ENCODE measurements at places on chromosomes 6 and 20.

DNA sequence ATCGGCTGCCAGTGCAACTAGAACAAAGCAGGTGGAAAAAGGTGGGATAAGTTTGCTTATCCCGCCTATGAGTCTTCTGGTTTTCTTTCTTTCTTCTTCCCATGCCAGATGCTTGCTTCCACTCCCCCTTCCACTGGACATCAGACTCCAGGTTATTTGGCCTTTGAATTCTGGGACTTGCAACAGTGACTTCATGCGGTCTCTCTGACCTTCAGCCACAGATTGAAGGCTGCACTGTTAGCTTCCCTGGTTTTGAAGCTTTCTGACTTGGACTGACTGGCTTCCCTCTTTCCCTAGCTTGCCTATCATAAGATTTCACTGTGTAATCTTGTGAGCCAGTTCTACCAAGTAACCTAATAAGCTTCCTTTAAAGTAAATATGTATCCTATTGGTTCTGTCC is 878.4 kb upstream of the GJE1 start:
- no peak for DNase-seq

- DNase-seq, result no peak
These were observed 116.3 kb downstream of the FAXC start for GRCh38 chr6:99233219-99233618.

DNA sequence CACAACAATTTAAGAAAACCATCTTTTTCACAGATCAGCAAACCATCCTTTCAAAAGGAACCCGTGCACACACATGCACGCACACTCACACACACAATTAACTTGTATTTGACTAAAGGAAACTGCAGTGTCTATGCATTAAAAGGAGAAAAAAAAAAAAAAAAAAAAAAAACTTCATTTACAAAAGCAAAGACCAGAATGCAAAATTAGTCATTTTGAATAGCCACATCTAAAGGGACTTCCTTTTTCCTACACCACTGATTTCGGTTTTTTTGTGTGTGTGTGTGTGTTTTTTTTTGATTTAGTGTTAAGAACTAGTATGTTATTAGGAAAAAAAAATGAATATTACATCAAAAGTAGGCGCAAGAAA is 6.3 kb downstream of the ZMYND8 start:
- DNase-seq, result no peak

GRCh38 chr20:58077282-58077681 is 151.2 kb downstream of the ANKRD60 start:
- no peak for DNase-seq

DNA sequence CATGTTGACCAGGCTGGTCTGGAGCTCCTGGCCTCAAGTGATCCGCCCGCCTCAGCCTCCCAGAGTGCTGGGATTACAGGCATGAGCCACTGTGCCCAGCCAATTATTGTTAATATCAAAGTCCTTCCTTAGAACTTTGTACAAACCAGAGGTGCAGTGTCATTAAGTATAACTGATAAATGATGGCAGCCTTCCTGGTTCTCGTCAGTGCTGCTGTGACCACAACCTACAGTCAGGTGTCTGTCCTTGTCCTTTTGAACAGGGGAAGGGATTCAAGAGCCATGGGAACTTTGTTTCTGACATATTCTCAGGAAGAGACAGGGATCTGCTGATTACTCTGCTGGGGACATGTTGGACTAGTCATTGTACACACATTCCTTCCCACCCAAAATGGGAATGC is 103.2 kb upstream of the TIAM2 start:
- no peak for DNase-seq

GRCh38 chr6:4420160-4420865 is 284.9 kb upstream of the ECI2 start:
- DNase-seq, result no peak

- DNase-seq, result no peak
These were observed 3.5 kb downstream of the TGM3 start for GRCh38 chr20:2299301-2299700.

- DNase-seq, result no peak
These were observed 109.4 kb upstream of the SNX9 start for GRCh38 chr6:157713451-157714152.

DNA sequence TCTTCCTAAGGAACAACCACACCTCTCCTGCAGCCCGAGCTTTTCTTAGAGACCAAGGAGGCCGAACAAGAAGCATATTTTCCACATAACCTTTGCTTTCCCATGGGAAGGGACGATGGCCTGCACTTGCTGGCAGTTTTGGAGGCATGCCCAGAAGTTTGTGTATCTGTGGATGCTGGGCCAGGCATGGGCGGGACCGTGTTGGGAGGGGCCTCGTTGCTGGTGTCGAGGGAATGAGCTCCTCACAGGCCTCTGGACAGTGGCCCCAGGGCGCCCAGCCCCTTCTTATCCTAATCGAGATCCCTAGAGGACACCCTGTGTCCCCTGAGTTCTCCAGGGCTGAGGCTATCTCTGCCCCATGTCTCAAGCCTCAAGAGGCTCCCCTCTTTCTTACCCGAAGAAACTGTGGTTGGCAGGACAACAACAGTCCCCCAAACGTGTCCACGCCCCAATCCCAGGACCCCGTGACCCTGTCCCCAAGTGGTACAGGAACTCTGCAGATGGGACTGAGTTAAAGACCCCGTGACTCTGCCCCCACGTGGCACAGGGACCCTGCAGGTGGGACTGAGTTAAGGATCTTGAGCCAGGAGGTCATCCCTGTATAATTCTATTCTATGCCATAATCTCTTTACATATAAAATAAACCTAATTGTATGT is 99.5 kb upstream of the BHLHE23 start:
- DNase-seq, result no peak

DNA sequence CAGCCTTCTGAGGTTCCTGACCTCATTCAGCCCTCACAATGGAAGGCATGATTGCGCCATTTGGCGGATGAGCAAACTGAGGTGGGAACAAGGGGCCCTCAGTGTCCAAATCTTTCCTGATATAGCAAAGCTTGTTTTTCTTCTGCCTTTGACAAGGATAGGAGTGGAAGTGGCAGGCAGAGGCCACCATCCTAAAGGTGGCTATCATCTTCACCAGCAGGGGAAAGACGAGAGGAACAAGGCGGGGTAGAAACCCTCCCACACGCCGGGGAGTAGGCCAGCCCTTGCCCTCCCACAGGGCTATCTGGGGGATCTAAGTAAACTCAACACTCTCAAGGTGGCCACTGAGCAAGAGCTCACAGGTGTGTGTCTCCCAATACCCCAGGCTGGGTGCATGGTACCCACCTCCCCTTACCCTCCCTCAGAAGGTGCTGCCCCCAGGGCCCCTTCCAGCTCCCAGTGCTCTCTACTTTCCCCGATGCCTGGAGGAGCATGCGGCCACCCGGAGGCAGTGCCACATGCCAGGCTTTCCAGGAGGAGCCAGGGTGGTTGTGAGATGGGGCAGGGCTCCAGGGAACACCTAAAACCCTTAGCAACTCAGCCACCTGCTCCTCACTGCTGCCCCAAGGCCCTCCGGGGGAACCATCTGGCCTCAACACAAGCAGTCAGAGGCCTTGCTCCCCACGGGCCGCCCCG is 11.2 kb downstream of the SPDEF start:
- no peak for DNase-seq

DNA sequence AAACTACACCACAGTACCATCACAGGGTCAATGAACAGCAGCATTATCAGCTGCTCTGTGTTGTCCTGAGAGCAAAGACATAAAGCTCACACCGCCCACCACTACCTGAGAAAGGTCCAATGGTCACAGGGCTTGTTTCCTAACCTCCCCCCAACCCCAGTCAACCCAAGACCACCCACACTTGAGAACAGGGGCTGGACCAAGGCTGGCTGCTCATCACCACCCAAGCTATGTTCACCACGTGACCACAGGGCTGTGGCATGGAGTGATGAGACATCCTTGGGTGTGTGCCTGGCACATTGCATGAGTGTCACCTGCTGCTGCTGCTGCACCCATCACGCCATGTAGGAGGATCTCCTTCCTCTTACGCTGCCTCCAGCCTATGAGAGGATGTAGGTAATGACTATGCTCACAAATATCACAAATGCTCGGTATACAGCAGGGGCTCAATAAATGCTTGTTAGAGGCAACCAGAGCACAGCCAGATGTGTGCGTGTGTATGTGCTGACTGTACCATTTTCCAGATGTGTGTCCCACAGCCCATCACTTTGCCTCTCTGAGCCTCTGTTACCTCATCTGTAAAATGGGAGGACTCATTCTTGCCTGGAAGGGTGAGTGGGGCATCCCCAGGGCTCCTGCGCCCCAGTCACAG is 23.3 kb upstream of the SIRPA start:
- DNase-seq, result no peak

- no peak for DNase-seq
These were observed 466.6 kb upstream of the AGPAT4 start for GRCh38 chr6:161740486-161740885.

DNA sequence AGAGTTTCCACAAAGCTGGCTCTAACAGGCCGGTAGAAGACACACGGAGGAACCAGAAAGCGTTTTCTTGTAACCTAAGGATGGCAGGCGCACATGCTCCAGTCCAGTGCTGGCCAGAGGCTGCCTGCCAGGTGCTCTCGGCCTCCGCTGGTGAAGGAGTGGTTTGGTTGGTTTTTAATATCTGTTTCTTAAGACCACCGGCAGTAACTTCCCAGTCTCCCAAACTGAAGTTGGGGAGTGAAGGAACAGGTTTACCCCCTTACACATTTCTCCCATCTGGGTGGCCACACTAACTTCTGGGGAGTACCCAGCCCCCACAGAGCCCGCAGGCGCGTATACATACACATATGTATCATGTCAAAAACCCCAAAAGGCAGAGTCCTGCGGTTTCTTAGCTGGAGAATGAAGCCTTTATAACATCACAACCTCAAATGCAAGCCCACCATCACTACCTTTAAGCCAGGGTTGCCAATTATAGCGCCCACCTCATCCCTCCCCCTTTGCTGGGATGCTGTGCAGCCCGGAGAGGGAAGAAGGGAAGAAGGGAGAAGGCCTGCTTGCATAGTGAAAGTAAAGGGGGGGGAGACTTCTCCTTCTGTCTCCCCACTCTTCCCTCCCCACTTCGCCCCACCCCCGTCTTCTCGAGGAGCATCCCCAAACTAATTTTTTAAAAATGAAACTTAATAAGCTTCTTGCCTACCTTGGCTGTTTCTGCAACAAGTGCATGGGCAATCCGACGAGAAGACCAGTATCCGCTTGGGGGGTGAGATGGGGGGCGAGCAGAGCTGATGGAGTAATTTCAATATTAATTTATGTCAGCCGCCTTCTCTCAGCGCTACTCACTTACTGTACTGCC is 1.0 kb downstream of the TRERF1 start:
- no peak for DNase-seq

DNA sequence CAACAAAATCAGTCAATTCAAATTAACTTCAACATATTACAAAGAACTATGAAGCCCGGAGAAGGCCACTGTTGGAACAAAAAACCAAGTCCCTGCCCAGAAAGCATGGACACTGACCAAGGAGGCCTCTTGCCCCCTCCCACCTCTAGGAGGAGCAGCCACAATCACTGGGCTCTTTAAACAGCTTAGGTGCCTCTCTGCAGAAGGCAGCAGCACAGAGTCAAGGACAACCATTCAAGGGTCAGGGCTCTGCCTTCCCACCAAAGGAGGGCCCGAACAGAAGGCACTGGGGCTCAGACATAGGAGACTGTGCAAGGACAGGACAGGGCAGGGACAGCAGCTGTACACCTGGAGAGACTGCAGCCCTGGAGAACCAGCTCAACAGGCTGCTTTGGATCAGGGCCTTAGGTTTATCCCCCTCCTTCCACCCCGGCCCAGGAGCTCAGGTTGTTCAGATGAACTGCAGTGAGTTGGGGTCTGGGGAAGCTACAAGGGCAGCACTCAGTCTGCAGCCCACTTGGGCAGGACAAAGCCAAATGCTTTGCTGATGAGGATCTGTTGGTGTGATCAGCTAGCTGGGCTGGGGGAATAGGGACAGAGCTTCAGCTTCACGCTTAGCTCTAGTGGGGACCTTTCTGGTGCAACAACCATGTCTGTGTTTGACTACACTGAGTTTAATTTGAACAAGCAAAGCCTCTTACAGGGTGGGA is 17.8 kb downstream of the TOMM34 start:
- no peak for DNase-seq

GRCh38 chr20:1934156-1934555 is 38.9 kb downstream of the SIRPA start:
- DNase-seq, result no peak

GRCh38 chr6:71665931-71666330 is 220.4 kb upstream of the RIMS1 start:
- DNase-seq, result no peak

DNA sequence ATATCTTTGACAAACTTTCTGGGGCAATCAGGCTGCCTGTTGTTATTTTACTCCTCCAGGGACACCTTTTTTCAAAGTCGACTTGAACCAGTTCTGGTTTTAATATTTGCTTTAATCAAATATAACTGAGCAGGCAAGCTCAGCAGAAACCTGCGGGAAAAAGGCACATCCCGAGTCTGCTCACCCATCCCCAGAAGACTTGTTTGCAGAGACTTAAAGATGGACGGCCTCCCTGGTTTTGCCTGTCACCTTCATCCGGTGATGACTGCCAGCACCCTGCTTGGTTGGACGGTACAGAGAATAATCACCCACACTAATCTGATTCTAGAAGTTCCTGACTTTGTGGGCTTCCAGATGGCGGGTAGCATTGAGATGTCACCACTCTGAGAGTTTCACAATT is 36.8 kb downstream of the PPP1R3G start:
- no peak for DNase-seq

- no peak for DNase-seq
These were observed 136.3 kb upstream of the ZNF184 start for GRCh38 chr6:27608916-27609883.

DNA sequence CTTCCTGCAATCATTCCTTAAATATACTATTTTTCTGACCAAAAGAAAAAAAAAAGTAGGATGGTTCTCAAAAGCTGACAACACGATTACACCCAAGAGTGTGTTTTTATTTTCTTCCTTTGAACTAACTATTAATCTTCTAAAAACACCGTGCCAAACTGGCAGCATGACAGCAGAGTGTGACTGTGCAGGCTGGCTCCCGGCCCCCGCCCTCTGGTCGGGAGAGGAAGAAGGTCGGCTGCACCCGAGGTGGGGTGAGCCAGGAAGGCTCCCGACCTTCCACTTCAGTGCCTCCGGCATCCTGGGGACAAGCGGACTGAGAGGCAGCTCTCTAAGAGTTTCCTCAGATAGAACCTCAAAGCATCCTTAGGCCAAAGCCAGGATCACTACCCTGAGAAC is 29.2 kb downstream of the SLC22A23 start:
- DNase-seq, result no peak

GRCh38 chr20:33568868-33569801 is 79.2 kb downstream of the CBFA2T2 start:
- no peak for DNase-seq

- no peak for DNase-seq
These were observed 289.1 kb upstream of the SUPT3H start for GRCh38 chr6:45666846-45667245.

GRCh38 chr6:154238831-154239230 is 117.8 kb downstream of the IPCEF1 start:
- no peak for DNase-seq

DNA sequence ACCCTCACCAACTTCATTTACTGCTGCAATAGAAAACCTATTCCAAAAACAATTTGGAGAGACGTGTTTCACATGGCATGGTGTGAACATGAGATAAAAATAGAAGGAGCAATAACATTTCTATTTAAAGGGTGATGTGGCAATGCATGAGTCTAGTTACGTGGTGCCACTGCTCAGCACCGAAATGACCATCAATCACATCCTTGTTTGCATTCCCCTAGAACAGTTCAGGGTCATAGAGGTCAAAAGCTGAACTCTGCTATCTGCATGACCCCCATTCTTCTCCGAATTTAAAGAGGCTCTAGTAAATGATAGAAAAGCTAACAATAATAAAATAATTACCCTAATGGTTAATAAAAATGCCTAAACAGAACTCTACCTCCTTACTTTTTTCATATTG is 29.5 kb downstream of the ROS1 start:
- no peak for DNase-seq

GRCh38 chr6:39508515-39508914 is 186.0 kb upstream of the KCNK16 start:
- DNase-seq, result no peak
